Left forelimb (tissue), 1 donor: ENCODE measurements at places on chromosomes 1 and 21.

DNA sequence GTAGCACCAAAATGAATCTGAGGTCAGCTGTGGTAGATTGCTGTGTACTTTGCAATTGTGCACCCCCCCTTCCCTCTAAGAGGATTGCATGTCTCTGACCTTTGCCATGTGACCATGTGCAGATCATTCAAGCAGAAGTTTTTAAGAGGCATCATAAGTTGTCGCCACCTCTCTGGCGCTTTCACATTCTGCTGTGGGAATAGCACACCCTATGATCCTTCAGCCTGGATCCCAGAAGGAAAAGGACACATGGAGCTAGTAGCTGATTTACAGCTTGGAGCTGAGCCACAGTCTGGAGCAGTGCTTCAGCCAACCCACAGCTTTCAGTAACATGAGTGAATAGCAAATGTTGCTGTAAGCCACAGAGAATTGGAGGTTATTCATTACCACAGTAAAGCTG lies 158.5 kb downstream of the TSEN15 start:
- DNase-seq: no peak

GRCh38 chr1:7263021-7263960 lies 478.0 kb downstream of the CAMTA1 start:
- DNase-seq: no peak

- no peak for DNase-seq
Measured at GRCh38 chr1:244159646-244160045, 108.6 kb downstream of the ZBTB18 start.

DNA sequence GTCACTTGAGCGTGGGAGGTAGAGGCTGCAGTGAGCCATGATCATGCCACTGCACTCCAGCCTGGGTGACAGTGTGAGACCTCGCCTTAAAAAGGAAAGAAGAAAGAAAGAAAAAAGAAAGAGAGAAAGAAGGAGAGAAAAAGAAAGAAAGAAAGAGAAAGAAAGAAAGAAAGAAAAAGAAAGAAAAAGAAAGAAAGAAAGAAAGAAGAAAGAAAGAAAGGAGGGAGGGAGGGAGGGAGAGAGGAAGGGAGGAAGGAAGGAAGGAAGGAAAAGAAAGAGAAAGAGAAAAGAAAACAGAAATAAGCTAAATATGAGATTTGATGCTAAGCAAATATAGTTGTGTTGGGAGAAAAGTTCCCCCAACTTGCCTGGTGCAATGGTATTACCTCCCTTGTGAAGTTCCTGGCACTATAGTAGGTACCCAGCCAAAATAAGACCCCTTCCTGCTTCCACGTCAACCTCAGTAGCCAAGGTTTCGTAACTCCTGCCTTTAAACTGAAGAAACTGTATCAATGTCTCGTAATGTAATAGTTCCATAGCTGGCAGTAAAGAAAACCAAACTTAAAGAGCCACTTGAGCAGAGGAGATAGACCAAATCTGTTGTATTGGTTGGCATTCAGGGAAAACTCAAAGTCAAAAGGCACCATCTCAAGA lies 88.1 kb upstream of the HNRNPU start:
- no peak for DNase-seq

- DNase-seq: no peak
Measured at GRCh38 chr21:15826908-15827601, 97.3 kb downstream of the USP25 start.

DNA sequence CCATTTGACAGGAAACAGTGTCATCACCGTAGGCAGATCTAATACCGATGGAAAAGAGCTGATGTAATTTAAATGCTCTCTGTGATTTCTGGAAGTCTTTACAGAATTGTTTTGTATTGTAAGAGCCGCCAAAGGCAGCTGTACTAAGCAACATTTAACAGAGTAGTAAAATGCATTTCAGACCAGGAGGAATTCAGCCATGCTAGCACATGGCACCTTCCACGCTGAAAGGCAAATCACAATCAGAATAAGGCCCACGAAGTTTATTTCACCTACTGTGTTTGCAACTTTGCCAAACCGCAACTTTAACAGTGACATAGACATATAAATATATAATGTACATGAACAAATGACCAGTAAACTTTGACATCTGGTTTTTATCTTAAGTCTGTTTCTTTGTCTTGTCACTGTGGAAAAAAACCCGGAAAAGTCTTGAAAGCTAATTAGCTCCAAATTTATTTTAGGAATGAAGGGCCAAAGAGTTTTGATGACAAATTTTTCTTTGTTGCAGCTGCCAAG lies 26.1 kb upstream of the DISC1 start:
- no peak for DNase-seq

GRCh38 chr1:246420300-246420699 lies 86.8 kb downstream of the SMYD3 start:
- no peak for DNase-seq

DNA sequence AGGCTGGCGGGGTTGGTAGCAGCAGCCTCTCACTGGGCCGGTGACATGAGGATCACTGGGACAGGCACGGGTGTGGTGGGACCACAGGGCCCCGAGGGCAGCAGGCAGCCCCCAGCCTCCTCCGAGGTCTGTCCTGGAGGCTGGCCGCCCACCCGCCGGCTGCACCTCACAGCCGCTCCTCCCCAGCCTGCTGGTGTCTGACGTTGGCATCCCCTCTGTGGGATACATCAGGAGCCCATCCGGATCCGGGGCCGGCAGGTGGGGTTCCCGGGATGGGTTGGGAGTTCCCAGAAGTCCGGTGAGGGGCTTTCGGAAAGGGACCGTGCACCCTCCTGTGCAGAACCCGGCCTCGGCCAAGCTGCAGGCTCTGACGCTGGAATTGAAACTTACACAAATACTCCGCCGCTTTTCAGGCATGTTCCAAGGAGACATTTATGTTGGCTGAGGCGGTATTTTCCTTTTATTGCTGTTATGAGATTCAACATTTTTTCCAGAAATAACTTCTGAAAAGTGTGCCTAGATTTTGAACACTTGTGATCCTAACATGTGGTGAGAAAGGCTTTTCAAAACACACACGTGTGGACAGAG lies 142.1 kb upstream of the ARHGEF16 start:
- DNase-seq: no peak

GRCh38 chr1:29271724-29272123 lies 35.4 kb downstream of the PTPRU start:
- DNase-seq: no peak

GRCh38 chr1:24257373-24257772 lies 61.8 kb upstream of the GRHL3 start:
- DNase-seq: no peak

- DNase-seq: no peak
Measured at GRCh38 chr1:174789399-174789798, 210.3 kb upstream of the CACYBP start.

- DNase-seq: no peak
Measured at GRCh38 chr1:111888740-111889376, 100.6 kb downstream of the KCND3 start.

DNA sequence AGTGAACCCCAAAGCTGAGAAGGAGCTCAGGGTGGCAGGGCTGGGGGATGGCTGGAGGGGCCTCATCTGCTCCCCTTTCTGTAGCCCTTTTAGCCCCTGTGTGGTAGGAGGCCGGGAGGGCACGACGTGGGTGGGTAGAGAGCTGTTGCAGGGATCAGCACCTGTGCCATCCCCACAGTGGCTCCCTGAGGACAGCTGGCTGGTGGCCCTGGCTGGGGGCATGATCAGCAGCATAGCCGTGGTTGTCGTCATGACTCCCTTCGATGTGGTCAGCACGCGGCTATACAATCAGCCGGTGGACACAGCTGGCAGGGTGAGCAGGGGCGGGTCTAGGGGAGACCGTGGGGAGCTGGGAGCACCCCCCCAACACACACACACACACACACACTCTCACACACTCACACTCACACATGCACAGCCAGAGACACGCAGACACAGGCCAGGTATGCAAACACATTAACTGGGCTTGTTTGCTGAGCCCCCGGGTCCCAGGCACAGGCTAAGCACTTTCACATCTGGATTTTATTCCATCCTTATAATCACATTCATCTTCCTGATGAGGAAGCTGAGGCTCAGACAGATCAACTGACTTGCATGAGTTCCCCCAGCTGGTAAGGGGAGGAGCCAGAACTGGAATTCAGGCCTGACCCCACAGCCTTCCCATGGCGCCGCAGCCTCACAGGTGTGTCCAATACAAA lies 2.5 kb downstream of the SLC25A34 start:
- no peak for DNase-seq

DNA sequence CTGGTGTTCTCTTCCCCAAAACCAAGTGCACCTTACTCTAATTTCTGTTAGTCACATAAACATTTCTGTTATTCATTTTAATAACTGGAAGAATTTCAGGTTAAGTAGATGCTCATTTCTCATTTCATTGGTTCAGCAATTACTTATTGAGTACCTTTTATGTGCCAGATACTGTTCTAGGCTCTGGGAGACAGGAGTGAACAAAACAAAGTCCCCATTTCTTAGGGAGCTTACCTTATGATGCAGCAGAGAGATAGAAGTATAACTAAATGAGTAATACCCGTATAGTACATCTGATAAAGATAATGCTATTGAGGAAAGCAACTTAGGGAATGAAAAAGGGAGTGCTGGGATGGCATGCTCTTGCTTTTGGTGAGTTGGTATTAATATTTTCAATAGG lies 33.7 kb downstream of the LRRC8C start:
- no peak for DNase-seq

DNA sequence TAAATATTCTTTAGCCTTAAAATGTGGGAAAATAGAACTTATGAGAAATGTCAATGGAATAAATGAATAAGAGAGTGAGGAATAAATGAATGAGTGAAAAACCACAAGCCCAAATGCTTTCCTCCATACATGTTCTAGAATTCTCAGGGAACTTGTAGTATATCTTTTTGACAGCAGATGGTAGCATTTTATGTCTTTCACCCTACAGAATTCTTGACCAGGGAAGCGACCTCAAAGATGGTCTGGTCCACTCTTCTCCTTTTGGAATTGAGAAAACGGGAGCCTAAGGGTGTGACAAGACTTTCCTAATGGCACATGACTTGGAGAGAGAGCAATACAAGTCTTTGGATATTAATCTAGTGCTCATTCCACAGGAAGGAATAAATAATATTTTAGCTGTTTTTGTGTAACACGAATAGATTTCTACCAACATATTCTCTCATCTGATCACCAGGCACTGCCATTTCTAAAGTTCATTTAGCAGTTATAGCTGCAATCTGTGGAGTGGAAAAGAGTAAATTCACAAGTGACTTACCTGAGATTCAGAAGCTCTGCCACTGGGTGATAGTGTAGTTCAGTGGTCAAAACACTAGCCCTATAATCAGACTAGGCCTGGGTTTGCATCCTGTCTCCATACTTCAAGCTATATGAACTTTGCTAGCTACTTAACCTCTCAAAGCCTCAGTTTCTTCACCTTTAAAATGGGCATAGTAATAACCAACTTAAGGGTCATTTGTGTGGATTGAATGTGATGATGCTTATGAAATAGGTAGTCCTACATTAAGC lies 15.0 kb upstream of the F5 start:
- DNase-seq: no peak

- DNase-seq: no peak
Measured at GRCh38 chr1:207847116-207847515, 63.8 kb downstream of the CD34 start.

- DNase-seq: no peak
Measured at GRCh38 chr21:39055167-39055767, 128.0 kb downstream of the PSMG1 start.

GRCh38 chr1:56437959-56438358 lies 141.4 kb downstream of the PLPP3 start:
- DNase-seq: no peak

GRCh38 chr1:109948285-109948630 lies 36.3 kb upstream of the AHCYL1 start:
- no peak for DNase-seq

GRCh38 chr1:220666349-220666748 lies 23.8 kb upstream of the C1orf115 start:
- no peak for DNase-seq

- DNase-seq: no peak
Measured at GRCh38 chr1:233865902-233866301, 38.6 kb upstream of the SLC35F3 start.

DNA sequence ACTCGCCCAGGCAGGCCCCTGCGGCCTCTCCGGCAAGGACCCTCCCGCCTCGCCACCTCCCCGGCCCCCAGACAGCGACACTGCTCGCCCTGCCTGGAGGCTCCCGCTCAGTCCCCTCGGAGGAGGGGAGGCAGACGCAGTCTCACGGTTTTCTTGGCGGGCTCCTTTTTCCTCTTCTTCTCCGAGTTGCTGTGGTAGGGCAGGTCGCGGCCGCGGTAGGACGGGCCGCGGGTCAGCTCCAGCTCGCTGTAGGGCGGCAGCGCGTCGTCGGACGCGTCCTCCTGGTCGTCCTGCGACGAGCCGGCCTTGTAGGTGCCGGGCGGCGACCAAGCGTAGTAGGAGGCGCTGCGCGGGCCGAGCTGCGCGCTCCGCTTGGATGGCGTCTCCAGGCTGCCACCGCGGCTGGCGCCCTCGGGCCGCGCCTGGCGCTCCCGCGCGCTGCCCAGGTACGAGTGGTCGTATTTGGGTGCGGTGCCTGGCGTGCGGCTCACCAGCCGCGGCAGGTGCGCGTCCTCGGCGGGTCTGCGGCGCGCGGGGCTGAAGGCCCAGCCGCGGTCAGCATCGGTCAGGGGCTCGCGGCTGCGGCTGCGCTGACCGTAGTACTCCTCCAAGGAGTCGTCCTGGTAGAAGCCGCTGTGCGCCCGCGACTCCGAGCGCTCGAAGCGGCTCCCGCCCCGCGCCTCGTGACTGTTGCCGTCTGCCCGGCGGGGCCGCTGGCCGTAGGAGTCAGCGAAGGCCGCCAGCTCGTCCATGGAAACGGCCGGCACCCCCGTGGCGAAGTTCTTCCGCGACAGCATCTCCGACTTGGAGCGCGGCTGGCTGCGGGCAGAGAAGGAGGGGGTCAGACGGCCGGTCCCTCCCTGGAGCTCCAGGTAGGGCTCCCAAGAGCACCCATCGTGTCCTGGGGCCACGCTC lies 44.8 kb upstream of the TADA1 start:
- no peak for DNase-seq

GRCh38 chr1:89739013-89739843 lies 81.6 kb upstream of the LRRC8D start:
- DNase-seq: no peak

- no peak for DNase-seq
Measured at GRCh38 chr1:64894438-64895196, 71.7 kb downstream of the JAK1 start.

DNA sequence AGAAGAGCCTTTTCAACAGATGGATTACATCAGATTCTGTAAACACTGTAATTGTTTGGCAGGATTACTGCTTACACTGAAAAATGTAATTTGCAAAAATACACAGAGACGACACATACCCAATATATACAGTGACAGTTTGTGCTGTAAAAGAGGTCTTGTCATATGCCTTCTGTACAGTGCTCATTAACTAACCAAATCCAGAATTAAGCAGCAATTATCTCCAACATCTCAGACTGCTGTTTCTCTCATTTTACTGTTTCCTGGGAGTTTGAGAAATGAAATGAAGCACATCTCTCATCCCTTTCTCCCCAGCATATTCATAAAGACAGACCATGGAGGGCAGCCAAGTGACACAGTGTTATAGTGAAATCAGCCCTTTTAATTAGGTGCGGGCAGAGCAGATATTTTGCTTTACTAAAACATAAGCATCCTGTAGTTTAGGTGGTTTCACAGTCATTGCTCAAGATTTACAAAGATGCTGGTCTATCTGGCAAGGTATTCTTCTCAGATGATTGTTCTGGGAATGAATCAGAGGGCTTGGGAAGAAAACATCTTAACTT lies 618.4 kb upstream of the USP24 start:
- no peak for DNase-seq

GRCh38 chr1:63960326-63960725 lies 186.5 kb downstream of the ROR1 start:
- no peak for DNase-seq

- DNase-seq: no peak
Measured at GRCh38 chr1:151326619-151327222, 495 bp downstream of the PI4KB start.

- DNase-seq: no peak
Measured at GRCh38 chr1:58870298-58870676, 86.4 kb upstream of the JUN start.
